ENCODE measurements at places on chromosomes 2 and 18. TPM values are rescaled to one million over a fixed set of nuclear protein-coding genes. Genes with fewer than 3 reads are reported as not detected.

The SCYGR4 gene
- not detected for total RNA-seq

The LBX2 gene
- 3.7 TPM for total RNA-seq

The TMEM182 gene
- total RNA-seq = 3.7 TPM

The CRIM1 gene
- total RNA-seq = 99.2 TPM

The GPR75 gene
- 1.4 TPM for total RNA-seq

The DLX1 gene
- total RNA-seq = 2.4 TPM

The ANO7 gene
- total RNA-seq = 2.3 TPM

The MROH2A gene
- total RNA-seq = 0.12 TPM

The FBXO15 gene
- 0.29 TPM for total RNA-seq

The CARF gene
- 1.1 TPM for total RNA-seq

The CFAP221 gene
- total RNA-seq = not detected

The RNF144A gene
- 10.0 TPM for total RNA-seq

The CDH2 gene
- total RNA-seq = 32.4 TPM

The MALL gene
- 166 TPM for total RNA-seq

The FNDC4 gene
- 4.0 TPM for total RNA-seq

The GCA gene
- total RNA-seq = 6.4 TPM

The SLC9A4 gene
- not detected for total RNA-seq
